ENCODE measurements at places on chromosomes 1 and 21.

- DNase-seq, result peak; percentile 68
Observed at GRCh38 chr1:244653439-244654107, 647 bp downstream of the DESI2 start.

DNA sequence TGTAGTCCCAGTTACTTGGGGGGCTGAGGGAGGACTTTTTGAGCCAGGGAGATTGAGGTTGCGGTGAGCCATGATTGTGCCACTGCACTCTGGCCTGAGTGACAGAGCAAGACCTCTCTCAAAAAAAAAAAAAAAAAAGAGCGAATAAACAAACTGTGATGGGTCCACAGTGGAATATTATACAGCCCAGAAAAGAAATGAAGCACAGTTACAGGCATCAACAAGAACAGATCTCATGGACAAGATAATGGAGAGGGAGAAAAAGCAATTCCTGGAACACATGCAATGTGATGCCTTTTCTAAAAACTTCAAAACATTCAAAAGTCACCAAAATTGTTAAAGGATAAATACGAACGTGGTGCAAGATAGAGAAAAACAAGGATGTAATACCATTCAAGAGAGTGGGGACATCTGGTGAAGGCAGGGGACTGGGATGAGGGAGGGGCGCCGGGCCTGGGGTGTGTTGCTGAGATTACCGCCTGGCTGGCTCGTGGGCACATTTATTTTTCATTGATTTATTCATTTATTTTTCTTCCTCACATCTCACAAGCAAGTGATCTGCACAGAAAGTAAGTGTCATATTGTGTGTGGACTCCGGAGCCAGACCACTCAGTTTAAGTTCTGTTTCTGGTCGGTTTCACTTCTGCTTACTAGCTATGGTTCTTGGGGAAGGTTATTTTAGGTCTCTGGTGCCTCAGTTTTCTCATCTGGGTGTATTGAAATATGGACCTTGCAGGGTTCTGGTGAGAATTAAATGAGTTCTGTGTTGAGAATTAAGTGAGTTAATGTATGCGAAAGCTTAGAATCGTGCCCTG lies 30.1 kb downstream of the ABCG1 start:
- DNase-seq, result no peak

DNA sequence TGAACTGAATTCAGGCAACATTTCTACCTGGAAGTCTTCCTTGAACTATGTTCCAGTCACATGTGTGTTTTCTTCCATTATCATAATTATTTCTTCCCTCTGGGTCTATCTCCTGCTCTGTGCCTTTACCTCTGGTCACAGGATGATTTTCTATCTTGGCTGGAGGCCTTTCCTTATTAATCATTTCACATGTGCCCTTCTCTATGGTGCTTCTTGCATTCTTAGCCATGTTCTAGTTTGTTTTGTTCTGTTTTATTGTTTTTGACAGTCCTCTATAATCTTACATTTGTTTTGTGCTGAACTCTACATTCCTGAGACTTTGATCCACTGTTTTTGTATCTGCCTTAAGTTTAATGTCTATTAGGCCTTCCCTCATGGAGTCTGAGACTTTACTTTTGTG lies 51.0 kb downstream of the SGIP1 start:
- DNase-seq, result no peak

- no peak for DNase-seq
Observed at GRCh38 chr1:199982606-199983005, 44.9 kb upstream of the NR5A2 start.

DNA sequence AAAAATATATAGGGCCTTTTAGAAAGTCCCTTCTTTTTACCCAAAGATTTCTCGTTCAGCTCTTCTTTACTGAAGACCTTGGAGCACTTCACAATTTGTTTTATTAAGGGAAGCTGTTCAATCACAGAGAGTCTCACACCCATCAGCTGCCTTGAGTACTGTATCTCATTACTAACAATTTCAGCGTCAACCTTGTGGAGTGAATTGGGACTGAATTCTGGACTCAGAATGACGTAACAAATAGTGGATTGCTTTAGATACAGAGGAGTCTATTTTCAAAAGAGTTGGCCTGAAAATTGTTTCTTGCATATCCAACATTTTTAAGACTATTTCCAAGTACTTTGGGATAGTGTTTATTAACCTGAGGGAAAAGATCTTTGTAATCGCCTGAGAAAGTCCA lies 7.9 kb downstream of the MAP10 start:
- no peak for DNase-seq

DNA sequence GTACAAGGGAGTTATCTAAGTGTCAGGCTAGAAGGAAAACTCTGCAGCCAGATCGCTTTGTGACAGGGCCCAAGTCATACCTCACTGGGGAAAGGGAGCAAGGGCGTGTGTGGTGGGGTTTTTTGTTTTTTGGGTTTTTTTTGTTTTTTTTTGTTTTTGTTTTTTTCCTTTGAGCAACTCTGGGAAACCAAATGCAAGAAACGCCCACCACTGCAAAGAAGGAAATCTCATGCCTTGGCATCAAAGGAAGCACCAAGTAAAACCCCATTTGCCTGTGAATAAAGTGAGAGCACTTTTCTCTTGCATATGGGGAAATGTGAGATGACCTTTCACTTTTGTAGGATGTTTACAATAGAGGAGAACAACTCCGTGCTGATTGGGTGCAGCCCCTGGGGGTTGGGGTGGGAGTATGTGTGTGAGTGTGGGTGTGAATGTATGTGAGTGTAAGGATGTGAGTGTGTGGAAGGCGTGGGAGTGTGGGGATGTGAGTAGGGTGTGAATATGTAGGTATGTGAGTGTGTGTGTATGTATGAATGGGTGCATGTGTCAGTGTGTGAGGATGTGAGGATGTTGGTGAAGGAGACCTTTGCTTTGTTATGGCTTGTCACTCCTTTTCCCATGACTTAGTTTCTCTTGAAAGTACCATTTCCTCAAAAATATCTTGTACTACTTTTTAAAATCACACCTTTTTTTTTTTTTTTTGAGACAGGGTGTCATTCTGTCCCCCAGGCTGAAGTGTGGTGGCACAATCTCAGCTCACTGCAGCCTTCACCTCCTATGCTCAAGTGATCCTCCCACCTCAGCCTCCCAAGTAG lies 34.6 kb downstream of the IL12RB2 start:
- DNase-seq, result no peak

DNA sequence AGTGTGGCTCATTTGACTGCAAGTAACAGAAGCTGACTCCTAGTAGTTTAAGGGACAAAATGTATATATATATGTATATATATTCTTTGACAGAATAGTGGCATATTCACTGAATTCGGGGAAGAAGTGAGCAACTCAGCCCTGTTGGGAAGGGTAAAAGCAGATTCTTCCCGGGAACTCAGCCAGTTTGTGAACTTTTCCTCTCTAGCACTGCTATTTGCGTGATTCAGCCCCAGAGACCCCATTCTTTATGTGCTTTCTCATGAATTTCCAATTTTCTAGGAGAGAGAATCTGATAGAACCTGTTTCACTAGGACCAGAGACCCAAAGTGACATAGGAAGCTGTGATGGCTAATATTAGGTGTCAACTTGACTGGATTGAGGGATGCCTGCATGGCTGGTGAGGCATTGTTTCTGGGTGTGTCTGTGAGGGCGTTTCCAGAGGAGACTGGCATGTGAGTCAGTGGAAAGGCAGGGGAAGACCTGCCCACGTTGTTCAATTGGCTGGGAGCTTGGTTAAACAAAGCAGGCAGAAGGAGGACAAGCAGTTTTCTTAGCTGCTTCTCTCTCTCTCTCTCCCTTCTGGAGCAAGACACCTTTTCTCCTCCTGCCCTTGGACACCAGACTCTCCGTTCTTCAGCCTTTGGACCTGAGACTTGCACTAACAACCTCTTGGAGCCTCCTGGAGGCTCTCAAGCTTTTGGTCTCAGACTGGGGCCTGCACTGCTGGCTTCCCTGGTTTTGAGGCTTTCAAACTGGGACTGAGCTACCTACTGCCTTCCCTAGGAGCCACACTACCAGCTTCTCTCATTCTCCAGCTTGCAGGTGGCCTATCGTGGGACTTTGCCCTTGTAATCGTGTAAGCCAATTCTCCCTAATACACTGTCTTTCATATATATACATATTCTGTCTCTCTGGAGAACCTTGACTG lies 93.4 kb upstream of the KCNK1 start:
- no peak for DNase-seq

- no peak for DNase-seq
Observed at GRCh38 chr1:223547316-223548114, 118.0 kb downstream of the CAPN8 start.

DNA sequence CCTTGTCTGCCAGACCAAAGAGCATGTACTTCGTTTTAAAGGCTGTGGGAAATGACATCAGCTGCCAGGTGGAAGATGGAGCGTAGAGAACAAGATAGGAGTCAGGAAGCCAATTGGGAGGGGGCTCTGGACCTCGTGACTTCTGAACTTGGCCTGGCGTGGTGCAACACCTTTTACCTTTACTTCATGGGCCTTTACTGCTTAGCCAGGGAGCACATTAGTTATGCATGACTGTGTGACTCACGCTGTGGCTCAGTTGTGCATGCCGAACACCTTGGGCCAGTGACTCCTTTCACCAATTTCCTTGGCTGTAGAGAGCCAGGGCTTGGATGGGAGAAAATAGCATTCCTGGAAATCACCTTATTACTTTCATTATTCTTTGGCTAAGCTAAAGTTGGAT lies 7.2 kb downstream of the XCL1 start:
- no peak for DNase-seq

- DNase-seq, result peak; percentile 50
Observed at GRCh38 chr1:17586172-17586964, 46.9 kb downstream of the ARHGEF10L start.

DNA sequence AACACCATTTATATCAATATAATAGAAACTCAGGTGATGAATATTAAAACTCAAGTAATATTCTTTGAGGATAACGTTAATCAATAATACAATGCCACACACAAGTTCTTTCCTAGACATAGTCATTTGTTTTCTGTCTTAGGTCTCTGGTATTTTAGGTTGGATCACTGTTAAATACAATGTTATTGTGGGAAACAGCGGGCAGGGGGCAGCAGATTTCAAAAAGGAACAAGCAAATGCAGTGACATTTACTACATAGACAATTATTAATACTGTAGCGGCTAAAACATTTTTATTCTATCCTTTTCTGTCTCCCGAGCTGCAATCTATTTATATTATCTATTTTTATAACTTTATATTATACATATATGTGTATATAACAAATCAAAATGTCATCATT lies 186.4 kb upstream of the ZNHIT6 start:
- peak; percentile 54 for DNase-seq

- DNase-seq, result peak; percentile 89
Observed at GRCh38 chr1:150162862-150163706, 13.4 kb downstream of the PLEKHO1 start.

- DNase-seq, result no peak
Observed at GRCh38 chr1:231774719-231775335, 148.2 kb downstream of the DISC1 start.

DNA sequence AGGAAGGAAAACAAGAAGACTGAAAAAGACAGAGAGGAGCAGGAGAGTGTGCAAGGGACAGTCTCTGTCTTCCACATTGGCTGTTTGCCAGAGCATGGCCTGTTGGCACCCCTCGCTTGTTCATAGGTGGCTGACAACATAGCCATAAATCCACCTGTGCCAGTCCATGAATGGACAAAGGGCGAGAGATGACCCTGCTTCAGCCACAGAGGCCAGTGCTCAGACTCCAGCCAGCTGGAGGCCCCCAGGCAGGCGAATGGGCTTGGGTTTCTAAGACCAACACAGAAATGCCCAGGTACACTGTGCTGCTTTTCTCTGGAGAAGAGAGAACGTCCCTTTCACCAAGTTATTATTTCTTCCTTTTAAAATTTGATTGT lies 60.6 kb downstream of the RIPK4 start:
- no peak for DNase-seq

- DNase-seq, result no peak
Observed at GRCh38 chr1:215607412-215607811, 40.3 kb downstream of the KCTD3 start.

- DNase-seq, result peak; percentile 88
Observed at GRCh38 chr1:34695580-34695979, 59.3 kb upstream of the GJB5 start.

DNA sequence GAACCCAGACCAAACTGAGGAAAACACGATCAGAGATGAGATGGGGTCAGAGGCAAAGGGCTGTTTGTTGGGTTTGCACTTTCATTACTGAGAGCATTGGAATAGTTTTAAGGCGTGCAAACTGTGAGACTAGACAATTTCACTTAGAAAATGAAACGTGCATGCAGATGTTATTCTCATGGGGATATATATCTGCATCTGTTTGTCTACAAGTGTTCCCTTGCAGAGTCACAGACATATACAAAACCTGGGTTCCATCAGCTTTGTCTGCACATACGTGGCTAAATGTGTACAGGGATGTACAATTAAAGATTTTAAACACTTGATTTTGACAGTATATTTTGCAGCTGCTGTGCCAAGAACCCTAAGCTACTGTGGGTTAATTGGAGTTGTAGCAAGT lies 355.4 kb downstream of the KIF26B start:
- DNase-seq, result no peak
